Activated CD8-positive, alpha-beta memory T cell treated with anti-CD3 and anti-CD28 coated beads, Interleukin-2, amount 50 U/mL, for 48 hours (primary cell): ENCODE measurements at places on chromosomes 1 and 21.

GRCh38 chr1:25549273-25550154 is 6.1 kb downstream of the LDLRAP1 start:
- peak; percentile 88 for DNase-seq

- DNase-seq, result no peak
These were observed 262.1 kb upstream of the LRRC7 start for GRCh38 chr1:69305621-69306020.

- peak; percentile 58 for DNase-seq
These were observed 163.2 kb upstream of the COL6A1 start for GRCh38 chr21:45818276-45818903.

GRCh38 chr1:55214212-55214933 is 791 bp downstream of the USP24 start:
- peak; percentile 71 for DNase-seq

GRCh38 chr1:54834007-54834541 is 33.0 kb upstream of the TTC22 start:
- DNase-seq, result no peak

DNA sequence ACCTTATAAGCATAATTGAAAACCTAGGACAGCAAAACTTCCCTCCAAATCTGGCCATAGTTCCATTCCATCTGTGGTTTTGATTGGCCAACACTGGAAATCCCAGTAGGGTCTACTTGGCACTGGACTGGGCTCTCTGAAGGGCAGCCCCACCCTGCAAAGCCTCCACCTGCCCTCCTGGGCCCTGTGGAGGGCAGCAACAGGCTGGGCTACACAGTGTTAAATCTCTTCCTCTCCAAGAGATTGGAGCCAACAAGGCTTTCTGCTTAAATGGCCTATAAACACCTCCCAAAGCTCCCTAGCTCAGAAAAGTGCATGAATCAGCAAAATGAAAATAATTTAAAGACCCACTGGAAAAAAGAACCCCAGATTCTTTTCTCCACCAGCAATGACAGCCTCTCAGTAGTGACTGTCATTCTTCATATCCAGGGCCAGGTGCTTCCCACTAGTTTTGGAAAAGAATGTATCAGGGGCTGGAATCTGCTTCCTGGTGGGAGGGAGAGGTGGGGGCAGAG is 58.5 kb downstream of the BEND5 start:
- no peak for DNase-seq

DNA sequence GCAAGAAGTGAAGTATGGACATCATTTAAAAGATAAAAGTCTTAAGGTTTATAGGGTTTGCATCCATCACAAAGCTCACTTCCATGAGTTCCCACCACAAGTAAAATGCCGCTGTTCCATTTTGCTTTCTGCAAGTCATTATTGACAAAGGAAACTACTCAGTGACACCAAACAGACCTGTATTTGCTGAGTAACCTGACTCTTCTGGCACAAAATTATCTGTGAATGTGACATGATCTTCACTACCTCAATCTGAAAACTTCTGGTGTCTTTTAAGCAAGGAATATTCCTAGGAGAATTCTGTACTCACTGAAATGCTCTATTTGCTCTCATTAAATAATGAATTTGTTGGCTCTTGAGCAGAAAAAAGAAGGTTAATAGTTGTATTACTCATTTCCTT is 1077.4 kb upstream of the ADGRL4 start:
- no peak for DNase-seq

- DNase-seq, result no peak
These were observed 164.6 kb downstream of the KCTD3 start for GRCh38 chr1:215731699-215732098.

DNA sequence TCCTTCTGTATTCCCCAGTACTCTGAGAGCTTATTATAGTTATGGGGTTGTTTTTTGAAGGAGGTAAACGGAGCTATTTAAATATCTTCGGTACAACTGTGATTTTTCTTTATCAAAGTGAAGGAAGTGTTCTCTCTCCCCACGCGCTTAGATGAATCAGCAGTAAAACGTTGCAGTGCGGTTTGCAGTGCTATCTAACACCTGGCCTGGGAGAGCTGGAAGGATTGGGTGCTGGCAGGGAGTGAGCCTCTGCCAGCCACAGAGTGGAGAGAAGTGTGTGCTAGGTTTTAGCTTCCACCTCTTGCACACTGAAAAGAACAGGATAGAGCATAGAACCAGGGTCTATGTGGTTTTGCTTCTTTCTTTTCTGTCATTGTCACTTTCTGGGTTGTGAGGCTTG is 165.9 kb downstream of the SDCCAG8 start:
- DNase-seq, result peak; percentile 60

- no peak for DNase-seq
These were observed 160.5 kb downstream of the ZBTB18 start for GRCh38 chr1:244211559-244211944.

- DNase-seq, result no peak
These were observed 169.6 kb downstream of the TGFB2 start for GRCh38 chr1:218514689-218515088.

DNA sequence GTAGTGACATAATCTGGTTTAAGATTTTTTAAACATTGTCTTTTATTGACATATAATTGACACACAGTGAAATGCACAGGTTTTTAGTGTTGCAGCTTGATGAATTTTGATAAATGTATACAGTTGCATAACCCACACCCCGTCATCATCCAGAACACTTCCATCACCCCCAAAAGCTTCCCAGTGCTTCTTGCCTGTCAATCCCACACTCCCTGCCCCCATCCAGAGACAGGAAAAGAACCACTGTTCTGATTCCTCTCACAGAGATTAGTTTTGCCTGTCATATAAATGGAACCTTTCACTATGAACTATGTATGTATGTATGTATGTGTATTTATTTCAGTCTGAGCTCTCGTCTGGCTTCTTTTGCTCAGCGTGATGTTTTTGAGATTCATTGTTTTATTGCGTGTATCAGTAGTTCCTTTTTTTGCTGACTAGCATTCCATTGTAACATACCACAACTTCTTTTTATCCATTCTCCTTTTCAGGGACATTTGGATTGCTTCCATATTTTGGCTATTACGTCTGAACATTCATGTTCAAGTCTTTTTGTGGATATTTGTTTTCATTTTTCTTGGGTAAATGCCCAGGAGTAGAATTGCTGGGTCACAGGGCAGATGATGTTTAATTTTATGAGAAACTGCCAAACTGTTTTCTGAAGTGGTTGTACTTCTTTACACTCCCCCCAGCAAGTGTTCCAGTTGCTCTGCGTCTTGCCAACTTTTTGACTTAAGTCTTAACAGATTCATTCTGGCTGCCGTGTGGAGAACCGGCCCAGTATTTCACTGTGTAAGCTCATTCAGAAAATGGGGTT is 8.7 kb downstream of the UBIAD1 start:
- DNase-seq, result no peak

- no peak for DNase-seq
These were observed 19.5 kb upstream of the PUM1 start for GRCh38 chr1:31084782-31085569.

DNA sequence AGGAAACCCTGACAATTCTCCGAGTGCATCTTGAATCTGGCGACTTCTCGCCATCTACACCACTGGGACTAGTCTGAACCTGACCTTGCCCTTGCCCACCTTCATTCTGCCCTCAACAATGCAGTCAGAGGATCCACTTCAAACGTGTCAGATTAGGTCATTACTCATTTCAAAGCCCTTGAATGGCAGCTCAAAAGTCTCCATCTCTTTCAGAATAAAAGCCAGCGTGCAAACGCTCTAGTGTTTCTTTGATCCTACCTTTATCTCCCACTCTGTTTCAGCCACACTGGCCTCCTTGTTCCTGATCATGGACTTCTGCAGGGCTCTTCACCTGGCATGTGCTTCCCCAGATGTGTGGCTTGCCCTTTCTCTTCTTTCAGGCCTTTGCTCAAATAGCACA is 31.3 kb downstream of the SLC30A1 start:
- no peak for DNase-seq

DNA sequence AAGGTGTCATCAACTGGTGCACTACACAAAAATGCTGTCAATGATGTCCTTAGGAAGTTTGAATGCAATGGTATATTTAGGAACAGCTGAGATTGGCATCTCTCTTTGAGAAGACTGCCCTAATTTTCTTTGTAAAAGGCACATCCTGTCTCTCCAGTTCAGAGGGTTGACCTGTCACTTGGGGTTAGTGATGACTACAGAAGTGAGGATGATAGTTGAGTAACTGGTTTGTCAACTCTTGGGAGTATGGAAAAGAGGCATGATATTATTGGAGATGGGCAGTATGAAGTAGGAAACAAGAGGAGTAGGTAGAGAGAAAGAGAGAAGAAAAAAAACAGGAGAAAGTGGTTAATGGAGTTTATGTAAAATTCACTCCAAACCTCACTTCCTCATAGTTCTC is 40.4 kb upstream of the PIGC start:
- no peak for DNase-seq

GRCh38 chr21:14273736-14274538 is 58.0 kb downstream of the RBM11 start:
- DNase-seq, result peak; percentile 49

GRCh38 chr1:199312626-199313025 is 673.8 kb downstream of the PTPRC start:
- no peak for DNase-seq

DNA sequence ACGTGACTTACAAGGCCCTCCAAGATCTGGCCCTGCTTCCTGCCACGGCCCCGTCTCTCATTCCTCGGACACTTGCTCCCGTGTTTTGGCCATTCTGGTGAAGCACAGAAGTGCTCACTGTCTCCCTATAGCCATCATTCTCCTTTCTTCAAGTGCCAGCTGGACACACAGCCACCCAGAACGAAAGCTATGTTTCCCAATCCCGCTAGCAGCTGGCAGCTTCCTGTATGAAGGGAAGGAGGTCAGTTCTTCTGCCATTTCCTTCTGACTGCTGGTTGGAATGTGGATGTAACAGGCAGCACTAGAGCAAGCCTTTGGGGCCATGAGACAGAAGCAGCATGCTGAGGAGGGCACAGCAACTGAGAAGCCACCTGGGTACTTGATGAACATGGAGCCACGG is 82.8 kb downstream of the TGFBR3 start:
- no peak for DNase-seq

- DNase-seq, result no peak
These were observed 2.6 kb downstream of the GUK1 start for GRCh38 chr1:228142701-228143136.

GRCh38 chr1:5977494-5978444 is 14.5 kb downstream of the NPHP4 start:
- no peak for DNase-seq

DNA sequence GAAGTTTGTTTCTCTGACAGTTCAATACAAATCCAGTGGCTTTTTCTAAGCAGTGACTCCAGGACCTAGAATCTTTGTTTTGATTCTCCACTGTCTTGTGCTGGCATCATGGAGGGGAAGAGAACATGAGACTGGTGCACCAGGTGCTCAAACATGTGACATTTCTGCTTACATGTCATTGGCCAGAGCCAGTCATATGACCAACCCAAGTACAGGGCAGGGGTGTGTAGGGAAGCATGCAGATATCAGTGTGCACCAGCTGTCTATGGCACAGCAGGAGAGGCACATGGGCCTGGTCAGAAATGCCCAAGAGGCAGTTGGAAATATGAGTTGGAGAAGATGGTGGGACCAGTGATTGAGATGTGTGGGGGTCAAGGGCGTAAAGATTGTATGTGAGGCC is 297.0 kb downstream of the HHAT start:
- DNase-seq, result no peak

DNA sequence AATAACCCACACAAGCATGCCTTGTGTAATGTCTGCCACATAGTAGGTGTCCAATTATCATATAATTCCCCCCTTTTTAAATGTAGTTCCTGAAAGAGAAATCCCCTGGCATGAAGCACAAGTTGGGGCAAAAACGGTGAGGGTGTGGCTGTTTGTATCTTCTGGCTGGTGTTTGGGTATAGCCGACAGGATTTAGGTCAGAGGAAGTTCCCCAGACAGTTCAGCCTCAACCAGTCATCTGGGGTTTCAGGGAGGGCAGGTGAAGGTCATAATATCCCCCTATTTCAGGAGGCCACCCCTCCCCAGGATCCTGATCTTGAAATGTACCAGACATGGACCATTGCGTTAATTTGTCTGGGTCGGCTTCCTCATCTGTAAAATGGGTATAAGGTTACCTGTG is 29.1 kb upstream of the JUN start:
- DNase-seq, result no peak

GRCh38 chr1:232586679-232587078 is 43.3 kb downstream of the SIPA1L2 start:
- no peak for DNase-seq

GRCh38 chr1:32953495-32953894 is 11.1 kb downstream of the RNF19B start:
- DNase-seq, result no peak

- DNase-seq, result no peak
These were observed 39.9 kb downstream of the STUM start for GRCh38 chr1:226588484-226588883.

GRCh38 chr21:37815893-37816292 is 100.4 kb downstream of the KCNJ6 start:
- DNase-seq, result no peak

GRCh38 chr21:35057428-35057827 is 8.3 kb upstream of the RUNX1 start:
- no peak for DNase-seq

GRCh38 chr1:40944326-40944725 is 35.2 kb upstream of the CTPS1 start:
- no peak for DNase-seq

DNA sequence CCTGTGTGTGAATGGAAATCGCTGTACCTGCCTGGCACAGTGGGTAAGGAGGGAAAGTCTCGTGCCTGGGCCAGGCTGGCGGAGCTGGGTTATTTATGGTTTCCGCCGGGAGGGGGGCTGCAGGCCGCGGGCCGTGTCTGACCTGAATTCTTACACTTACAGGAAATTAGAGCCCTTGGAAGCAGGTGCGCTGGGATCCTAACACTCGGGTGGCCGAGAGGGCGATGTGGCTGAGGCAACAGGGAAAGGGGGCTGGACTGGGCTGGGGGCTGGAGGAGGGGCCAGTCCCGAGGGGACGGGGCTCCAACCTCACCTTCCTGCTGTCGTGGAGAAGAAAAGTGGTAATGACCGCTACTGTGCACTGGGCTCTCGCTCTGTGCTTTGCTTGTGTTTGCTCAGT is 109.4 kb upstream of the WNT4 start:
- no peak for DNase-seq

DNA sequence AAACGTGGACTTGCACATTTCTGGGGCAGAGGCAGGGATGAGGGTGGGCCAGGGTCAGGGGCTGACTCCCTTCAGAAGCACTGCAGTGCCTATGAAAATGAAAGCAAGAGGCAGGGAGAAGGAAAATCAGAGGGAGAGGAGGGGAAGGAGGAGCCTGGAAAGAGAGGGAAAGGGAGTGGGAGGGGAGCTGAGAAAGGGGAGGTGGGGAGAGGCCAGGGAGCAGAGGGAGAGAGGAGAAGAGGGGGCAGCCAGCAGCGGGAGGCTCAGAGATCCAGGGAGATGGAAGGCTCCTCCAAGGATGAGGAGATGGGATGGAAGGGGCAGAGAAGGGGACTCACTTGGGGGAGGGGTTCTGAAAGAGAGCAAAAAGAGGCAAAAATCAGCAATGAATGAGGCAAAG is 96.3 kb upstream of the KLHDC7A start:
- DNase-seq, result no peak
